ENCODE measurements at places on chromosomes 3 and 15. TPM values are rescaled to one million over a fixed set of nuclear protein-coding genes. Genes with fewer than 3 reads are reported as not detected.
A peak's percentile ranks its signal among the peaks of the same experiment; 100 is the strongest.

GRM2 gene
- polyA plus RNA-seq, result 0.33 TPM

BNC1 gene
- 1.8 TPM for polyA plus RNA-seq

TMEM212 gene
- 0.11 TPM for polyA plus RNA-seq

C3orf49 gene
- polyA plus RNA-seq, result 0.22 TPM

EXD1 gene
- polyA plus RNA-seq, result 0.06 TPM

FILIP1L gene
- 50.9 TPM for polyA plus RNA-seq

AGBL1 gene
- polyA plus RNA-seq, result 25.5 TPM

AADAC gene
- polyA plus RNA-seq, result 0.25 TPM

COLQ gene
- 24.7 TPM for polyA plus RNA-seq

FBXW12 gene
- polyA plus RNA-seq, result 0.15 TPM

GRCh38 chr3:172347895-172348679 lies 100.2 kb downstream of the GHSR start:
- DNase-seq, result no peak

DNA sequence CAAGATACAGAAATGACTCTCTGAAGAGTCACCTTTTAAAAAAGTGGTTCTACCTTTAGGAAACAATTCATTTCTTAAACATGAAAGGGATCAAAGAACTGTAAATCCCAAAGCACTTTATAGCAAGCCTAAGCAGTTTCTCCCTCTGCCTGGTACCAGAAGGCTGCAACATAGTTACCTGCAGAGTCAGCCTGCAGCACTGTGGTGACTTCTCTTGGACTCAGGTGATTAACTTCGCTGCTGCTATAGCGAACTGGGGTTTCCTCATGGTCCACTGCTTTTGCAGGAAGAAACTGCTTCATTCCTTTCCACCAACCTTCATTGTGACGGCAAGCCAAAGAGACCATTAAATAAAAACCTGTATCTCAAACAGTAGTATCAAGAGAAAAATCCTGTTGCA lies 37.3 kb downstream of the ST3GAL6 start:
- DNase-seq, result no peak

DNA sequence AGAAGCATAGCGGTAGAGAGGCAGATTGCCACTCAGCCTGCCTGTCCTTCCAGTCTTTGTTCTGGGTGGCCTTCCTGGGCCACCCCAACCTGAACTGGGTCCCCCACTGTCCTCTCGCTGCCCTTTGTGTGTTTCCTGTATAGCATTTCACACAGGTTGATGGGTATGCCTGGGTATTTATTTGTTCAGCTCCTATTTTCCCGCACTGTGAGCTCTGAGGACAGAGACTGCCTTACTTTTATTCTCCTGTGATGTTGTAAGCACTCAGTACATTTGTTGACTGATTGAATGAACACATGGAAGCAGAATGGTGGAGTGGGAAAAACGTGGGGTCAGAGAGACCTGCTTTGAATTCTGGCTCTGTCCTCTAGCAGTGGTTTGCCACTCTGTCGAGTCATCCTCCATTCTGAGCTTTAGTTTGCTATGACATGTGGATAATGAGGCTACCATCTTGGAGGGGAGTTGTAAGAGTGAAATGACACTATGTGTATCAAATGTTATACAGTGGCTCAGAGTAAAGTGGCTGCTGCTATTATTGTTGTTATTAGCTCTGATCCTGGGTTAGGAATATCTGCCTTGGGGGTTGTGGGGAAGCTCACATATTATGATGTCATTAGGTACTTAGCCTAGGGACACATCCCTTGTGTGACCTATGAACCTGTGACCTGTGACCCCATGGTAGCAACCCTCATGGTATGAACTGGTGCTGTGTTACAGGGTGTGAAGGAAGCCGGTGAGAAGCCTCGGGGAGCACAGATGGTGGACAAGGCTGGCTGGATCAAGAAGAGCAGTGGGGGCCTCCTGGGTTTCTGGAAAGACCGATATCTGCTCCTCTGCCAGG lies 6.4 kb downstream of the PLEKHO2 start:
- DNase-seq, result no peak

DNA sequence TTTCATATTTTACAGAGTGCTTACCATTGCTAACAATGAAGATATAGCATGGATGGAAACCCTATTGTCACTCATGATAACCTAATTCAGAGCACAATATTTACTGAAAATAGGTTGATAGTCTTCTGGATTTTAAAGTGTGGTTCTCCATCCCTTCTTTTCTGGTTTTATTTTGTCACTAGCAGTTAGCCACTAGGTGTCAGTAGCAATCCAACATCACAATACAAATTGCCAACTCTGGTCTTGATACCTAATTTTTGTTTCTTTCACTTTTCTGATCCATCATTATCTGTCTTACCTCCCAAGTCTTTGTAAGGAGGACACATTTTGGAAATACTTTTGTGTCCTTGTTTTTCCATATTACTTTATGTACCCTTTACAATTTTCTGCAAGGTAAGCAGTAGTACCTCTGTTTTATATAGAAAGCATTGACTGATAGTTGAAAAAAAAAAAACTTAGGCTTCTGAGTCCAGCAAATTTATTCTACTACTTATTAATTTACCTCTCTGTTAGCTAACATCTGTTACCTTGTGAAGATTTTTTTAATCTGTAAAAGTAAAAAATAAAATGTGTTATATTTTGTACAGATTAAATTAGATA lies 28.3 kb upstream of the CRYBG3 start:
- peak; percentile 60 for DNase-seq

GRCh38 chr15:25950014-25950413 lies 86.9 kb upstream of the ATP10A start:
- DNase-seq, result no peak

DNA sequence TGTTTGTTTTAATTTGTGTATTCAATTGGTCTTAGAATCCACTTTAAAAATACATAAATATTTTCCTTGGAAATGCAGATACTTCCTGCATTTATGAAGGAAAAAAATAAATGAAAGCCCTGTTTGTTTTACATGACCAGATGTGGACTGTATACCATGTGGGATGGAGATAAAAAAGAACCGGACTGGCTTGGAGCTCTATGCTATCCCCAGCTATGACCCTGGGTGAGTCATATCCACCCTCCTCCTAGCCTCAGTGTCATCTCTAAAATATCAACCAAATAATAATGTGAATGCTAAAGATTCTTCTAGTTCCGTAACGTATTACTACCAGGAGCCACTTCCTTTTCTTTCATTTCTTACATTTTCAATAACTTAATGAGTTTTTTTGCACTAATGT lies 44.5 kb upstream of the PDZRN3 start:
- DNase-seq, result no peak

GRCh38 chr3:177764377-177764912 lies 567.2 kb upstream of the TBL1XR1 start:
- DNase-seq, result peak; percentile 85

- no peak for DNase-seq
Observed at GRCh38 chr15:83278191-83278590, 6.3 kb downstream of the BNC1 start.

DNA sequence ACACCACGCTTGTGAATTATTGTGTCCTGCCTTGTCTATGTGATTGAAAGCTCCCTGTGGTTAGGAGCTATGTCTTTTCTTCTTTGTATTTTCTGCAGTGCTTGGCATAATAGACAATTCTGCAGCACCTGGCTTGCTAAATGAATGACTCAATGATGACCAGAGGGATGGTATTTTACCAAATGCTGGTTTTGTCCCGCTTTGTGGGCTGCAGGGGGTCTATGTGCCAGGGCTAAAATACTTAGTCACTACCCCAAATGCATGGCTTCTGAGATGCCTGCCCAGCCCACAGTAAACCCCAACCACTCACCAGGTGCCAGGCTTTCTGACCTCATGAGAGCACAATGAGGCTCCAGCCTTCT lies 50.9 kb downstream of the BOC start:
- DNase-seq, result no peak

- no peak for DNase-seq
Observed at GRCh38 chr15:27260523-27260922, 289.5 kb downstream of the GABRG3 start.

GRCh38 chr3:109927161-109927560 lies 589.8 kb upstream of the DPPA4 start:
- no peak for DNase-seq

DNA sequence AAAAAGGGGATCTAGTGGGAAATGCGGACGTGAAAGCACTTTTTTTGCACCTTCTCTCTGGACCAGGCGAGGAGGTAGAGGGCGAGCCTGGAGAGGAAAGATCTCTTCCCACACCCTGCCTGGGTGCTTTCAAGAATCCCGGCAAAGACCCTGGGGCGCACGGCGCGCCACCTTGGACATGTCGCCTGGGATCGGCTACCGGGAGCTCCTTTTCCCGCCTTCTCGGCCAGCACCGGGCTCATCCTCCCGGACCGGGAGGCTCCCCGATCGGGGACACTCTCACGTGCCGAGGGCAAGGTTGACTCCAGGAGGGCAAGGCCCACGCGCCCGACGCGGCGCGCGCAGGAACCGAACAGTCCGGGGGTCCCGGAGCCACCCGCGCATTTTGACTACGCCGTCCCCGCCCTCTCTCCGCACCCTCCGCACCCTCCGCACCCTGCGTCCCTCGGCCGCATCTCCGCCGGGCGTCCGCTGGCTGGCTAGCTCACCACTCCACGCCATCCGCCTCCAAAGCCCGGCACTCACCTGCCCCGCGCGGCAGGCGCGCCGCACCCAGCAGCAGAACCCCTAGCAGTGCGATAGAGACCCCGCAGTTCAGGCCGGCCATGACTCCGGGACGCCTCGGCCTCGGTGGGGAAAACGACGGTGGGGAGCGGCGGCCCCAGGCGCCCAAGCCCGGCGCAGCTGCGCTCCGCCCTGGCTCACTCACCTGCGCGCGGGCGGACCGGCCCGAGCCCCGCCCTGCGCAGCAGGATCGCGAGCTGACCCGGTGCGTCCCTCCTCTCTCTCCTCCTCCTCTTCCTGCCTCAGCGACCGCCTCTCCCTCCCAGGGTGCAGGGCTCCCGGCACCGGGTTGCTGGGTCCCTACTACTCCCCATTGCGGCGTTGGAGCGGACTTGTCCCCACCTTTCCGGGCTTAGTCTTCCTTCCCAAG lies at the start of gene CDCP1:
Gene CDCP1, minus strand, starts transcription at position 698 of the 934 bp plus-strand sequence. Its CDS starts 91 bp downstream, at position 607.
- no peak for DNase-seq

- no peak for DNase-seq
Observed at GRCh38 chr3:107024551-107025026, 352.6 kb upstream of the CCDC54 start.

- DNase-seq, result no peak
Observed at GRCh38 chr3:52848617-52849016, 13.8 kb upstream of the MUSTN1 start.

DNA sequence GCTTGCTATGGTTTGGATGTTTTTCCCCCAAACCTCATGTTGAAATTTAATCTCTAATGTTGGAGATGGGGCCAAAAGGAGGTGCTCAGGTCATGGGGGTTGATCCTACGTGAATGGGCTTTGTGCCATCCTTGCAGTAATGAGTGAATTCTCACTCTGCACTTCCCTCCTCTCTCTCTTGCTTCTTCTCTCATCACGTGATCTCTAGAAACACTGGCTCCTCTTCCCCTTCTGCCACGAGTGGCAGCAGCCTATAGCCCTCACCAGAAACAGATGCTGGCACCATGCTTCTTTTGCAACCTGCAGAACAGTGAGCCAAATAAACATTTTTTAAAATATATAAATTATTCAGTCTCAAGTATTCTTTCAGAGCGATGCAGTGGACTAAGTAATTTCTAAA lies 13.3 kb upstream of the PLSCR1 start:
- DNase-seq, result no peak

Measured in forelimb muscle (tissue), 1 donor.